ENCODE measurements at places on chromosomes 5 and 9. TPM values are rescaled to one million over a fixed set of nuclear protein-coding genes. Genes with fewer than 3 reads are reported as not detected.

ITGA2 gene
- polyA plus RNA-seq = 0.03 TPM

FAM153A gene
- polyA plus RNA-seq = not detected

SLC6A19 gene
- not detected for polyA plus RNA-seq

PTPRD gene
- not detected for polyA plus RNA-seq

TAF11L12 gene
- not detected for polyA plus RNA-seq

CDH9 gene
- polyA plus RNA-seq = not detected

DNA sequence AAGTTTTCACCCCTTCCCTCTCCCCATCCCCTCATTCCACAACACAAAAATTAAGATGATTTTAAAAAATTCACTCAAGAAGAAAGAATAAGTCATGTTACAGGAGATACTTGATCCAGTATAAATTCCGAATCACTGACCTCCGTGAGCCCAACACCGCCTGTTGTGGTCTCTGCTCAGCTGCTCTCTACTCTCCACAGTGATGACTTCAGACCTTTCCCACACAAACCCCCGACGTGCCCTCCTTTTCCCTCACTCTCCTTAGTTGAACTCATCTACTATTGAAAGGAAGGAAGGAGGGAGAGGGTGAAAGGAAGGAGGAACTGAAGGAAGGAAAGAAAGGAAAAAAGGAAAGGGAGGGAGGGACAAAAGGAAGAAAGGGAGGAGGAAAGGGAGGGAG, 55.1 kb downstream of the ZNF354C start:
- no peak for DNase-seq

DNA sequence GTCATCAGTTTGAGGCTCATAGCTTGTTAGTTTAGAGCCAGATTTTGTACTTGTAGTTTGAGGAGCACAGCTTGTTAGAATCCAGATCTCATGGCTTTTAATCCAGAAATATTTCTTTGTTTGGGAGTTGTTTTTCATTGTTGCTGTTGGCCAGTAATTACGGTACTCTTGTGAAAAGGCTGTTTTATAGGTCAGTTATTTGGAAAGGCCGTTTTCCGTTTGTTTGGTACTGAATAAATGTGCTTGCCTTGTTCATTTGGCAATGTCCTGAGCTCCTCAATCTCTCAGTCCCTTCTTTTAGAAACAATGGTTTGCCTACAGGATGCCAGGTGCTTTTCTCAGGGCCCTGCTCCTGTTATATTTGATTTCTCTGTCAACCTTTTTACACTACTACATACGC, 4.5 kb upstream of the MOB3B start:
- DNase-seq = no peak

- no peak for DNase-seq
Measured at GRCh38 chr5:72662936-72663335, 153.5 kb upstream of the TNPO1 start.

DNA sequence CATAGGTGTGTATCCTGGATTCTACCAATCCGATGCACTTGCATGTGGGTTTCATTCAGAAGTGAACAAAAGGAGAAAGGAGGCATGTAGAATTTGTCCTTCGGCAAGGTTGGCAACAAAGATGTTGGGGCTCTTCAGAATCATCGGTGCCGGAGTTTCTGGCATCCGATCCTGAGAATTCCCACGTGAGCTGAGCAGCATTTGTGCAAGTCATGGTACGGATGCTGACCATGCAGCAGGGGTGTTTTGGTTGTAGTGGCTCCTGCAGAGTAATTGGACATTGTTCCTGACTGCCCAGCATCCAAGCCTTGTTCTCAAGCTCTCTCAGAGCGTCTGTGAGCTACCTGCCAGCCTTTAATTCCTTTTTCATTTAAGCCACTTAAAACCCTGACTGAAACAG, 19.0 kb upstream of the POC5 start:
- no peak for DNase-seq

DNA sequence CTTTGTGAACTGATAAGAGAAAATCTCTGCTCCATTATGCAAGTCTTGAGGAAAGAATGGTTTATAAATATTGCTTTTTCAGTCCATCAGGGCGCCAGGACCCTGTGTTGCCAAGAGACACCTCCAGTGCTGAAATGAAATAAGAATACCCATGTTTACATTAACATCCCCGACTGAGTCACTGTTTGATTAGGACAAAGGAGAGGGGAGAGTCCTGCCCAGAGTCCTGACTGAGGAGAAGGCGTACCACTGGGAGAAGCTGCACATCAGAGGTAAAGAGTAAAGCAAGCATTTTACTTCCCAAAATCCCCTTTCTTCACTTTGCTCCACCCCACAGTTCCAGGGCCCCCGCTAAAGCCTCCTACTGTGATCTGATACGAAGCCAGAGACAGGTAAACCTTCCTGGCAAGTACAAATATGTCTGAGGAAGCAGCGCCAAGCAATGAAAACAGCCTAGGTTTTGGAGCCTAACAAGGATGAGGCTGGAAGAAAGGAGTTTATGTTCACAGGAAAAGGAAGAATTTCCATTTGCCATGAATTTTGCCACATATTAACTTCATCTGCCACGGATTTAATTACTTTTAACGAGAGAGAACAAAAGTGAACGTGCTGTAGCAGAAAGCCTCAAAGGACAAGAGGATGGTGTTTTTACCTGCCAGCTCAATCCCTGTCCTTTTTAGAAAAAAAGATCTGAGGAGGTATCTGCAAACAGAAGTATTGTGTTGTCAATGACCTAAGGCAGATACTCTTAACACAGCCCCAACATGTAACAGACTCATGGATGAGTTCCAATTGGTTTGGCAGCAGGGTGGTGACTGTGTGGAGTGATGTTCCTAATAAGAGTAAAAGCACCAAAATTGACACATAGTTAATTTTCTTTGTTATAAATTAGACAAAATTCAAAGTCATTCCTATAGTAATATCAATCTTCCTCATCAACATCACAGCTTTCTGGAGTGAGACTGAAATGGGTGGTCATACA, 209.4 kb upstream of the TLE4 start:
- no peak for DNase-seq

DNA sequence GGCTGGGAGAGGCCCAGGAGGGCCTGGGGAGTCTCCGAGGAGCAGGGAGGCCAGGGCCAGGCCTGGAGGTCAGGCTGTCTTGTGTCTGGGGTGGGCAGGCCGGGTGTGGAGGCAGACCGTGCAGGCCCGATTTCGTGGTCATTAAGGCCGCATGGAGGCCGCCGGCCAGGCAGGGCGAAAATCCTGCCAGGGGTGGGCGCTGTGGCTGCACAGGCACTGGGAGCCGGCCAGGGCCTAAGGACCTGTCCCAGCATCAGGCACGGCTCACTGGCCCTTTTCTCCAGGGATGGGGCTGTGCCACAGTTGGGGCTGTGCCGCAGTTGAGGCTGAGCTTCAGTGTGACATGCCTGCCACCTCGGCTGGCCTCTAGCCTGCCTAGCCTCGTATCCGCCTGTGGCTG, 35.9 kb downstream of the ASS1 start:
- DNase-seq = no peak

DNA sequence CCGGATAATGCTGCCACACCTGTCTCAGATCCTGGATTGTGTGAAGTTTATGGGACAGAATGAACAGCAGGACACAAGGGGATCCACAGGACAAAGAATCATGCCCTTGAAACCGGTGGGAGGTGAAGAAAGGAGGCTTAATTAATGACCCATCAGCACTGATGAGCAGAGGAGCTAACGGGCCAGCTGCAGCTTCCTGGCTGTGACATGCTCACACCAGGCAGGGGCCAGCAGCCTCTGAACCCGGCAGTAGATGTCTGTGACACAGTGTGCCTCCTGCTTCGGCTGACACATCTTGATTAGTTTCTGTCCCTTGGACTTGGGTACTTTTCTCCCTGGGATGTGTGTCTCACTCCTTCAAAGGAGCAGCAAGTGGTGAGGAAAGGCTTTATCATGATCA, 328.8 kb upstream of the BRINP1 start:
- no peak for DNase-seq

DNA sequence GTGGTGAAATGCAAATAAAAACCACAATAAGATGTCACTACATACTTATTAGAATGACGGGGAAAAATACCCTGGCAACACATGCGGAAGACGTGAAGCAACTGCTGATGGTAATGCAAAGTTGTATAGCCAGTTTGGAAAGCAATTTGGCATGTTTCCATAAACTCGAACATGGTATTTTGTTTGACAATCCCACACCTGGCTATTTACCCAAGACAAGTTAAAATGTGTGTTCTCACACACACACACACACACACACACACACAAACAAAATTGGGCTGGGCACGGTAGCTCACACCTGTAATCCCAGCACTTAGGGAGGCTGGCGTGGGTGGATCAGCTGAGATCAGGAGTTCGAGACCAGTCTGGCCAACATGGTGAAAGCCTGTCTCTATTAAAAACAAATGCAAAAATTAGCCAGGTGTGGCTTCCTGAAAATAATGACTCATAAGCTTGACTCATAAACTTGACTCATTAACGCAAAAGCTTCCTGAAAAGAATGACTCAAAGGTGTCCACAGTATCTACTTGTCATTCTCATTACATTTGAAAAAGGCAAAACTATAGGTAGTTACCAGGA, 456.5 kb downstream of the CDH18 start:
- no peak for DNase-seq

- DNase-seq = no peak
Measured at GRCh38 chr5:96031811-96032261, 70.2 kb upstream of the ELL2 start.

- DNase-seq = no peak
Measured at GRCh38 chr5:40477856-40478546, 201.7 kb upstream of the PTGER4 start.

DNA sequence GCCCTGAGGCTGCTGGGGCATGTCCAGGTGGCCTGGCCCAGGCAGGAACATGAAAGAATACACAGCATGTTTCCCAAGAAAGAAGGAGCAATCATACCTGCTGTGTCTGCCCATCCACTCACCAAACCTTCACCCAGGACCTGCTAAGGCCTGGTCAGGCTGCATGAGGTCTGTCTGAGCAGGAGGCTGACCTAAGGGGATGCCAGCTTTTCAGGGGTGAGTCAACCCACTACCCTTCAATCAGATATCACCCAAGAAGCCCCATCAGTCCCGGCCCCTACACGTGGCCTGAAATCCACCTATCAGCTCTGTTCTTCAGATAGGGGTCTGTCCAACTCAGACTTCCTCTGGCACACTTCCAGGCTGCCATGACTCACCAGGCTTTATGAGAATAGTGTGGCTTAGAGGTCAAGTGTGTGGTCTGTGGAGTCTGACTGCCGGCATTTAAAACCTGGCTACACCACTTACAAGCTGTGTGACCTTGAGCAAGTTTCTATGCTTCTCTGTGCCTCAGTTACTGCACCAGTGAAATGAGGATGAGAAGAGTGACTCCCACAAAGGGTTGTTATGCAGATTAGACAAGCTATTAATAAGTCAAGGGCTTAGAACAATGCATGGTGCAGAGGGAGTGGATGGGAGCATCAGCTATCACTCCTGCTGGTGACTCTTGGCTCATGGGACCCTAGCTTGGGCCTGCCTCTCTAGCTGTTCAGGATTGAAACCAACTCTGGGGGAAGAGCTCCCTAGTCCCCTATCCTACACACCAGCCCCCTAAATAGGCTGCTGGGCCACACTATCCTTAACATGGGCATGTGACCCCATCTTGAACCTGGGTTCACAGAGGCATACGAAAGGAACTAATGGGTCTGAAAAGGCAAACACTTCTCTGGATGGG, 130.3 kb downstream of the PAX5 start:
- DNase-seq = no peak

DNA sequence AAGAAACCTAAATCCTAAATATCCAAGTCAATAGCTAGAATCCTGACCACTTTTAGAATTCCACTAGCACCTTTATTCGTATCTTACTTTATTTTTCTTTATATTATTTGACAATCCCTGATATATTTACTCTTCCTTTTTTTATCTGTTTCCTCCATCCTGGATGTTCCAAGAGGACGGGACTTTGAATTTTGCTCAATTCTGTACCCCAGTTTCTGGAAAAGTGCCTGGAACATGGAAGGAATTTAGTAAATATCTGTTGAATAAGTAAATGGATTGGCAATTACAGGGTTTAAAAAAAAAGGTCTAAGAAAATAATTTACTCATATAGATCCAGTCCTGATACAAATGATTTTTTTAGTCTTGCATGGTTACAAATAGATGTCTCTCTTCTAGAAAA, 1.2 kb upstream of the NIPSNAP3A start:
- no peak for DNase-seq

Measured in naive B cell (primary cell).